Glomerular endothelial cell (primary cell): ENCODE measurements at places on chromosomes 3 and 15.

- peak; percentile 27 for DNase-seq
These were observed 83.9 kb upstream of the PLXND1 start for GRCh38 chr3:129690406-129690805.

DNA sequence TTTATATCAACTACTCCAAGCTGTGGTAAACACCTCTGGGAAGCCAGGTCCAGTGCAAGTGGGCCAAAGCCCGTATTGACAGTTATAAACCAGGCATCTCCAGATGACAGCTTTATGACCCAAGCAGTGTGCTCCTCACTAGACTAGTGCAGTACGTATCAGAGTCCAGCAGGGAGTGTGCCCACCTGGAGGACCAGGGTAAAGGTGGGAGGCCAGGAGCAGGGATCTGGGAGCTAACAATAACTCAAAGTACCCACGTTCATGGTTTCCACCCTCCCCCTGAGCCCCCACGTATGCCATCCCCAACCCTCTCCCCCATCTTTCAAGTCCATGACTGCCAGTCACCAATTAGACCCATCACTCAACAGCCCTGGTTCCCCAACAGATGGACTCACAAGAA, 27.0 kb upstream of the ALDH1A3 start:
- no peak for DNase-seq

- no peak for DNase-seq
These were observed 10.3 kb downstream of the CCDC54 start for GRCh38 chr3:107387555-107387954.

DNA sequence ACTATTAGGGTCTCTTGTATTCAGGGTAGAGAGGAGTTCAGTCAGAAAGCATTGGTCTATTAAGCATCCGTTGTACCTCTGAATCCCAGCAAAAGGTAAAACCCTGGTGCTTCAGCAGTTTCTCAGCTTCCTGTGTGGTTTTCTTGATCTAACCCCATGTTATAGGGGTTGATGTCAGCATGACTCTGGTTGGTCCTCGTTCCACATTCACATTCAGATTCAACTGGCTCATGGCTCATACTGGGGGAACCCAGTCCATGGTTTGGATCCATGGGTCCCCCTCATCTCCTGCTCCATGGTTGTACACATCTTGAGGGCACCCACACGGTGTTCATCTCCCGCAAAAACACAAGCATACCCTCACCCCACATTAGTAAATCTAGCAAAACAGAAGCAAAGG, 47.7 kb upstream of the C2CD4B start:
- no peak for DNase-seq

DNA sequence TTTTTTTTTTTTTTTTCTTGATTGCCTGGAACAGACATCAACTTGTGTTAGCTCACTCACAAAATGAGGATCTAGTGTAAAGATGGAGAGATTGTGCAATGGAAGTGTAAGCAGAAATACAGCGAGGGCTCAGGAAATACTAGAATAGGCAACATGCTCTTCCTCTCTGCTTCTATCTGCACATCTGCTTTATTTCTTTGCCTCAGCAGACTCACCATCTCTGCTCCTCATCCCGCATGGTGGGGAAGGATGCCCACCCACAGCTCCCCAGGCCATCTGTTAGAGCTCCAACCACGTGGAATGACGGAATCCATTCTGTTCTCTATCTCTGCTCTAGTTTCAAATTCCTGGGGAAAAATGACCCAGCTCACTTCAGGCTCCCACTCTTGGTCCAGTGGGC, 128.0 kb upstream of the ADAMTS9 start:
- DNase-seq: no peak

- no peak for DNase-seq
These were observed 27.3 kb downstream of the LARP6 start for GRCh38 chr15:70826634-70827033.

GRCh38 chr3:127606981-127607595, 8.9 kb downstream of the MCM2 start:
- DNase-seq: no peak

DNA sequence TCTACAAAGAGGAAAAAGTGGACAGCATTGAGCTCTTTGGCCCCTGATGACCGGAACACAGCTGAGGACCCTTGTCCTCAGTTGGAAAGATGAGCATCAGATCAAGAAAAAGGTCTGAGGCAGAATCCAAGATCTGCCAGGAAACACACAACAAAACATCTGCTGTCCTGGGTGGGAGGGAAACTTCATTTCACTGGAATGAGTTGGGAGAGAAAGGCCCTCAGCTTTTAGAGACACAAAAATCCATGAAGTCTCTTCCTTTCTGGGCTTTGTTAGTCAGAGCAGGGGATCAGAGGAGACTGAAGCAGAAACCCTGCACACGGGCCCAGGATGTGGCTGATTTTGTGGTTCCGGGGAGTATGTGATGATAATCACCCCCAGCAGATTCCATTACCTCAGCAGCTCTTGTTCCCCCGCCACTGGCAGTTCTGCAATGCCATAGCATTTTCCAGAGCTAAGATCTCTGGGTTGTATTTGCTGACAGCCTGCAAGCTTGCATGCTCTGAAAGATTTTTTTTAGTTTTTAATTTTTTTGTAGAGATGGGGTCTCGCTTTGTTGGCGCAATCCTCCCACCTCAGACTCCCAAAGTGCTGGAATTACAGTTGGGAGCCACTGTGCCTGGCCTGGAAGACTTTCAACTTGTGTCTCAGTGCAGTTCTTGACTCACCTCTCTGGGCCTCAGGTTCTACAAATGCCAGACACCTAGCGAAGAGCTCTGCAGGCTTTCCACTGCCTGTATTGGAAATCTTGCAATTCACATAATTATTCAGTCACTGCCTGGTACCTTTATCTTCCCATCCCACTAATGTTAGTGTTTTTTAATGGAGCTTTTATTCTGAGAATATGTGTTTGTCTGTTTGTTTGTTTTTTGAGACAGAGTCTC, 5.8 kb upstream of the TATDN2 start:
- DNase-seq: no peak

DNA sequence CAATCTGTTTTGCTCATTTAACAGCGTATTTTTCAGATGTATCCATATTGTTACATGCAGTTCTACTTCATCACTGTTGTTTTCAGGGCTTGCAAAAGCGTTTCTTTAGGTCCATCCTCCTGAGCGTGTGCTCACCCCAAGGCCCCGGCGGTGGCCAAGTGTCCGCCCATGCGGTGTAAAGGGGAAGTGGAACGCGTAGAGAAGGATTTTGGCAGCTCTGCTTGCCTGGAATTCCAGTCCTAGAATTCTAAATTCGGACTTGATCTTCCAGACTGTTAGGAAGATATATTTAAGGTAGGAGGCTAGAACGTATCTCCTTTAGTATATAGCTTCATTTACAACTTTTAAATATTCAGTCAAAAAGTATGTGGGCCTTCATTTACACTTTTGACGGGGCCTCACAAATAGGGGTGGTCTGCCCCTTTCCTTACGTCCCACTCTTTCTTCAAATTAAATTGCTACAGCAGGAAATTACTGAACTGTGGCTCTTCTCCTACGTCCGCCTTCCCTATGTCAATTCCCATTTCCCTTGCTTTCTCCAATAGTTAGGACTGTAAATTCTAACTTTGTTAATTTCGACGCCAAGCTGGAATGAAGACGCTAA, 609 bp upstream of the TBC1D23 start:
- no peak for DNase-seq

DNA sequence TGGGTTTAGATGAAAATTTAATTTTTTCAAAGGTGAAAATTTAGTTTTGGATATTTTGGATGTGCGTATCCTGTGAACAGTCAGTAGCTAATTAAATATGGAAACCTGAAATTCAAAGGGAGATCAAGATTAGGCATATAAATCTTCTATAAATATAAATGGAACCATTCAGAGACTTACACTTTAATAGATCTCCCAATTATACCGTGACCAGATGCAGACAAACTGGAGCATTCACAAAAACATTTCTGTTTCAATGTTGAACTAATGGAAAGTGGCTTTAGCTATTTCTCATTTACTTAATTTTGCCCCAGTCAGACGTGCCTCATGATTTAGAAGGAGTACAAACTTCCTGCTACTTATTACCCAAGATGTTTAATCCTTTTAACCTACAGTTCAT, 29.1 kb upstream of the POU1F1 start:
- DNase-seq: no peak

- no peak for DNase-seq
These were observed 2.8 kb upstream of the RPL24 start for GRCh38 chr3:101689286-101689685.

DNA sequence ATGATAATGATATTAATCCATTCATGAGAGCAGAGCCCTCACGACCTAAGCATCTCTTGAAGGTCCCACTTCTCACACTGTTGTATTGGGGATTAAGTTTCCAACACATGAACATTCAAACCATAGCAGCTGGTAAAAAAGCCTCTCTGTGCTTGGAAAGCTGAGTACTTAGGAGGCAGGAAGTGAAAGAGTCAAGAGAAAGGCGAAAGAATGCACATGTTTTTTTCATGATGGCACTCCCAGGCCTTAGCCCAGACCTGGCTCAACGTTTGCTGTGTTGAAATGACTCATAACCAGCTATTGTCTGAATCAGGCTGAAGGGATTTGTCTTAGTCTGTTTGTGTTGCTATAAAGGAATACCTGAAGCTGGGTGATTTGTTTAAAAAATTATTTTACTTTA, 84.4 kb upstream of the RGMA start:
- no peak for DNase-seq

DNA sequence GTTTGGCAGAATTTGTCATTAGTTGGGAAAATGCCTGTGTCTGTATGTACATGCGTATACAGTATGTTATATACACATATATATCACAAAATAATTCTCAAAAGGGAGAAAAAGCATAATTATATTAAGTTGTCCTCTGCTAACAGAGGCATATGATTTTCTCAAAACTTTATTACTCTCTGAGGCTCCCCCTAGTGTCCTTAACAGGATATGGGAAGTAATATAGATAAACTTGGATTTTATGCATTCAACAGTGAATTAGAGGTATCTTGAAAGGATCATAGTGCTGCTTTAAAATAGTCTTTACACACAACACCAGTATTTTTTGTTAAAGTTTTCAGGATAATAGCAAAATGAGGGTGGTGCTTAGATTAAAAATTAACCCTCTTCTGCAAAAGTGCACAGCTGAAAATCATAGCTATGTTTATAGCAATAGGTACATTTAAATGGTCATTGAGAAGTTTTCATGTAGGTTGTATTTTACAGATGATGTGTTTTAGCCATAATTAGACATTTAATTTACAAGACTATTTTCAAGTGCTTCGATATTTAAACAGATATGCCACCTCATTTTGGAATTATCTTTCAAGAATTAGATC, 454.0 kb upstream of the ROBO2 start:
- no peak for DNase-seq

GRCh38 chr3:182487143-182487542, 306.2 kb upstream of the ATP11B start:
- no peak for DNase-seq

DNA sequence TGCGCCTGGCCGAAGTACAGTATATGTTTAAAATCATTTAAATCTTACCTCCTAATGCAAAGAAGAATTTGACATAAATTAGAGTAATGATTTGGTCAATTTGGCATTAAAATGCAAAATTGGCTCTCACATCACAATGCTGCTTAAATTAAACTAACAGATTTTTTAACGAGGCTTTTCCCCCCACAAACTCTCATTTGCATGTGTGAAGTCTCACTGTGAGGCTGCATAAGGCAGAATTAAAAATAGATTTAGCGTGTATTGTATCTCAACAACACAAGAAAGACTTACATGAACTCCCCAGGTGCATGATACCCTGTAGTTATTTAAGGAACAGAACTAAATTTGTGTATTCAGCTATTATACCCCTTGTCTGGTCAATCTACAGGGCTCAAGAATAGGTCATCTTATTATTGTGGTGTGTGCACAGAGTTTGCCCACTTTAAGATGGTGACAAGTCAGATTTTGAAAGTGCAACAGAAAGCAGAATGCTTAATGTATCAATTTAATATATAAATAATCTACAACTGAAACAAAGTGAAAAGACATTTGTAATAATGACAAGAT, 897.9 kb downstream of the EPHA3 start:
- DNase-seq: no peak

- no peak for DNase-seq
These were observed 64.5 kb upstream of the PLXNA1 start for GRCh38 chr3:126918355-126918821.

- no peak for DNase-seq
These were observed 44.9 kb upstream of the DGKG start for GRCh38 chr3:186406669-186407635.

GRCh38 chr15:74795966-74796625, 14.2 kb downstream of the CSK start:
- DNase-seq: no peak

GRCh38 chr15:74180881-74181602, 7.5 kb downstream of the ISLR start:
- DNase-seq: no peak
